GM12878 (cell line): ENCODE measurements at places on chromosomes 11 and 22. TPM values are rescaled to one million over a fixed set of nuclear protein-coding genes. Genes with fewer than 3 reads are reported as not detected.

The BDNF gene
- total RNA-seq = 0.05 and 0.08 TPM in 2 replicates

The NCF4 gene
- total RNA-seq = 65.6 and 66.5 TPM in 2 replicates

The MGAT3 gene
- 38.5 and 40.2 TPM in 2 replicates for total RNA-seq

GRCh38 chr11:10762913-10763421, 11.9 kb downstream of the CTR9 start:
- DNase-seq = no peak

GRCh38 chr11:125740617-125741016, 5.5 kb upstream of the PATE1 start:
- no peak for DNase-seq

DNA sequence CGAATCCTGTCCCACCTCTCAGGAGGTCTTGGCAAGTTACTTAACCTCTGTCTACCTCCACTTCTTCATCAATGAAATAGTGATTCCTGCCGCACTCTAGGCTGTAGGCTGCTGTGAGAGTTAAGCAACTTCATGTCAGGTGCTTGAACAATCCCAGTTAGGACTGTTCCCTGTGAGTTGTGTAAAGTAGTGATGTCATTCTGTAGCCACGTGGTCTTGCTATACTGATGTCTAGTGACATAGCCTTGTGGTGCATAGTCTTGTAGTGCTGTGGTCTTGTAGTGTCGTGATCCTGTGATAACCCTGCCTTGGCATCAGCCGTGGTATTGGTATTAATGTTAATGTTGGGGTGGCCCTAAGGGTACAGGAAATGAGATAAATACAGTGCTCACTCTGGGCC, 30.3 kb upstream of the PRR5 start:
- no peak for DNase-seq

DNA sequence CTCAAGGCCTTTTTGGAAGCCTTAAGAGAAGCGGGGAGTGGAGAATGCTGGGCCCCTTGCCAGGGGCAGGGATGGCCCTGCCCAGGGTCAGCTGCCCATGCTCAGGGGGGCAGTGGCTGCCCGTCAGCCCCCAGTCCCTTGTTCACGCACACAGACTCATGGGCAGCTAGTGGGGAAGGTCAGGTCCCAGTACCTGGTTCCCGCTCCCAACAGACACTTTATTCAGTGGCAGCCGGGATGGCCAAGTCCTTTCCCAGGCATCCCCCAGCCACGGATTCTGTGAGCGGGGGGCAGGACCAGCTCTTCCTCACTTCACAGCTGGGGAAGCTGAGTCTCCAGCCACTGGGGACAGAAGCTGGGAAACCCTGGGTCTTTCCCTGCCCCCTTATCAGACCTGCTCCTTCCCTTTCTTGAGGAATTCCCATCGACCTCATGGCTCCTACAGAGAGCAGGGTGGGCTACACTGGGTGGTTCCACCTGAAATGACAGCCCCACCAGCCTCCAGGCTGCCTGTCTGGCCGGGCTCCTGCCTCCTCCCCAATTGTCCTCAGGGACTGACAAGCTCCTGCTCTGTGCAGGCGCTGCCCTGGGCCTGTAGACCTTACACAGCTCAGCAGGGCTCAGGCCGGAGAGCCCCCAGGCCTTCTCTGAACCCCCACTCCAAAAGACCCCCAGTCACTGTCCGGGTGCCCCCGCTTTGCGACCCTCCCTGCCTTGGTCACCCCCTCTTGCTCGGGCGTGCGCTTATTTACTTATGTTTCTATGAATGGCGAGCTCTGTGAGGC, 61.0 kb upstream of the FGF3 start:
- no peak for DNase-seq

DNA sequence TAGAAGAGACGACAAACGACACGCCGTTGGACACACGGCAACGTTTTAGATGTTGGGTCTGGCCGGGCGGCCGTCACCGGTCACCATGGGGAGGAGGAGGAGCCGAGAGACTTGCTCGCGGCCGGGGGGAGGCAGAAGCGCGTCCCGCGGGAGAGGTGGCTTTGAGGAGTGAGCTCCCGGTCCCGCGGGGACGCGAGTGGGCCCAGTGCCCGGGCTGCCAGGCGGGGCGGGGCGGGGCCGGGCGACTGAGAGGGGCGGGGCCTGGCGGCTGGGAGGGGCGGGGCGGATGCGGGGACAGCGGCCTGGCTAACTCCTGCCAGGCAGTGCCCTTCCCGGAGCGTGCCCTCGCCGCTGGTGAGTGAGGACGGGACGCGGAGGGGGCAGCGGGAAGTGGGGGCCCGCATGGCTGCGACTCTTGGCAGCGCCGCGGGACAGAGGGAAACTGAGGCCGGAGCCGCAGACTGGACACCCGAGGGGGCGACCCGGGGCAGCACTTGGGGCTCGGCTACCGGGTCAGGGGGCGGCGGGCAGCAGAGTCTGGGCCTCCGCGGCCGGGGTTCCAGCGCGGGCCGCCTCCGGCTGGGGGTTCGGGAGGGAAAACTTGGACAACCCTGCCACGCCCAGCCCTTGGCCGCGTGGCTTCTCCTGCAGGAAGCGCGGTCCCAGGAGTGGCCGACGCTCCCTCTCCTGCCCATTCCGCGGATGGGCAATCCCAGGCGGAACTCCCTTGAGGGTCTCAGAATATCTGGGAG, at the start of gene TSPO:
Gene TSPO (plus strand): TSS at position 309 of the 752 bp plus-strand sequence. CDS start 7,680 bp downstream, outside the sequence.
- DNase-seq = no peak
